ENCODE measurements at places on chromosomes 1 and 21.

DNA sequence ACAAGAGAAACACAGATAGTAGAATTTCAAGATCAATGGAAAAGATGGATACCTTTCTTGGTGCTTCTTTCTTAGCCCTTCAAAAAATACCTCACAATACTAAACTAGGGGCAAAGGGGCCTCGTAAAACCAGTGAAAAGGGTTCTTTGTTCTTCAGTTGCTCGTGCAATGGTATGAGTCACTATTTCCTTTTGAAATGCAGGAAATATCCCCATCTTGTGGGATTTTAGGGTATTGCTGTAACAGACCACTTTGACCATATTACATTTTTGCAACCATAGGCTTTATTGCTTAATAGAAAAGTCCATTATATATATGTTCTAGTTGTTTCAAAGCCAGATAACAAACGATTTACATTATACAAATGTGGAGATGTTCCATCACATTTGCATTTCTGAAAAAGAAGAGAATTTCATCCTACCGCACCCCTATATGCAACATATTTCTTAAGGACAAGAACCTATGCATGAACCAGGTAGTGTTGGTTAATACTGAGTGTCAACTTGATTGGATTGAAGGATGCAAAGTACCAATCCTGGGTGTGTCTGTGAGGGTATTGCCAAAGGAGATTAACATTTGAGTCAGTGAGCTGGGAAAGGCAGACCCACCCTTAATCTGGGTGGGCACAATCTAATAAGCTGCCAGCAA lies 88.6 kb upstream of the PKN2 start:
- no peak for DNase-seq

DNA sequence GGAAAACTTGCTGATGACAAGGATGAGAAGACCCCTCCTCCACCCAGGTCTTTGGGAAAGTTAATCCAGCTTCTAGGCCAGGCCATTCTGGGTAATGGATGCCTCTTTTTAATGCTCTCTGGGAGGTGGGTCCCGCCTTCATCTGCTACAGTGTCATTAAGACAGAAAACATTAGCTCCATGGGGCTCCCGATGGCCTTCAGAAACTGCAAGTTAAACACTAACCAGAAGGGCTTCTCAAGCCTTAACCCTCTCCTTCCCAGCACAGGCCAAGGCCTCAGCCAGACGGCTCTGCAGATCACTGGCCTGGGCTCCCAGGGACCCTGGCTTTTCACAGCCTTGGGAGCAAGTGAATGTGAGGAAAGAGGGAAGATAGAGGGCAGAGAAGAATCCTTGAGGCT lies 364.9 kb downstream of the MATN1 start:
- no peak for DNase-seq

DNA sequence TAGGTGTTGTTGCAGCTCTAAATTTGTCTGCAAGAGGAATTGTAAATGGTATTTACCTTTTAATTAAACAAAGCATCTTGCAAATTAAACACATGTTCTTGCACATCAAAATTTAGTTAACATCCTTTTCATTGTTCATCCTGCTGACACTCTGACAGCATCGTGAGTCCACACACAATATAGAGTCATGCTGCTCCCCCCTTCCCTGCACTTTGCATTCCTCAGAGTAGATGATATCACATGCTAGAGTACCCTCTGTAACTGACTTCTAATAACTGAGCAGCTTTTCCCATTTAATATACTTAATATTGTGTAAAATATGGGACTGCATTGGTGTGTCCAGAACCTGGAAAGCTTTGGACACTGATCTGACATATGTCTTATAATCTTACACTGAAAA lies 138.8 kb upstream of the DPYD start:
- DNase-seq, result no peak

GRCh38 chr1:15005116-15005515 lies 148.4 kb upstream of the TMEM51 start:
- no peak for DNase-seq

- no peak for DNase-seq
Measured at GRCh38 chr21:33495743-33496142, 4.2 kb upstream of the DNAJC28 start.

GRCh38 chr1:89806616-89807015 lies 14.2 kb upstream of the LRRC8D start:
- no peak for DNase-seq

GRCh38 chr1:181073638-181074037 lies 14.9 kb upstream of the IER5 start:
- DNase-seq, result no peak

DNA sequence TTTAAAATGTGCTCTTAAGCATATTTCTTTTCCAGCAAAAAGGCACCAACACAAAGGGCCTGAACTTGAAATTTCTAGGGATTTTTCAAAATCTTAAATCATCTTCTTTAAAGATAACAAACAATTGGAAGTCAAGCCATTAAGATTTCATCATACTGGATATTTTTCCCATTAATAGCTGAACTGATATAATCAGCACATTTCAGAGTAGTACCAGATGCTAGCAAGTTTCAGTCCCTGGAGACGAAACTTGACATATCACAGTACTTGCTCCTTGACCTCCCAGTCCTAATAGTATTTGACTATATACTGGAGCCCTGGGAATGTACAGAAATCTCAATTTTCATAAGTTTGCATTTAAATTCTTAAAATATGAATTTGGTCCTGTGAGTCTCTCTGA lies 10.2 kb upstream of the CDC7 start:
- no peak for DNase-seq

- DNase-seq, result no peak
Measured at GRCh38 chr1:116510361-116510760, 60.5 kb downstream of the CD58 start.

- DNase-seq, result no peak
Measured at GRCh38 chr21:45910548-45911221, 70.9 kb upstream of the COL6A1 start.

- DNase-seq, result no peak
Measured at GRCh38 chr1:116501125-116501869, 69.5 kb downstream of the CD58 start.

DNA sequence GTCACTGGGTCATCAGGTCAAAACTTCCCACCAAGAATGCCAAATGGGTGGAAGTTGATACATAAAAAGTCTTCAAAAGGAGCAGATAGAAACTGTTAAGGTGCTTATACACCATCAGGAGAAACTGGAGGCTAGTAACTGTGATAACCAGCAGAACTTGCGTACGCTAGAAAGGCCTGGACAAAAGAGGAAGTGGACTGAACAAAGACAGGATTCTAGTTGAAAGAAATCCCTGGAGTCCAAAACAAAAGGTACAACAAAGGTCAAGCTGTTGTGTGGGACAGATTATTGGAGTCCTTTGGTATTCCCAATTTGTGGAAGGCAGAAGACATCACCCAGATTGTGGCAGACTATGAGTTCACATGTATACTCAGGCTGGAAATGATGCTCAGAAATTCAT lies 215.8 kb upstream of the PBX1 start:
- no peak for DNase-seq

GRCh38 chr21:36048357-36048756 lies 12.0 kb downstream of the SETD4 start:
- DNase-seq, result no peak

- DNase-seq, result no peak
Measured at GRCh38 chr1:56448529-56449300, 130.6 kb downstream of the PLPP3 start.

DNA sequence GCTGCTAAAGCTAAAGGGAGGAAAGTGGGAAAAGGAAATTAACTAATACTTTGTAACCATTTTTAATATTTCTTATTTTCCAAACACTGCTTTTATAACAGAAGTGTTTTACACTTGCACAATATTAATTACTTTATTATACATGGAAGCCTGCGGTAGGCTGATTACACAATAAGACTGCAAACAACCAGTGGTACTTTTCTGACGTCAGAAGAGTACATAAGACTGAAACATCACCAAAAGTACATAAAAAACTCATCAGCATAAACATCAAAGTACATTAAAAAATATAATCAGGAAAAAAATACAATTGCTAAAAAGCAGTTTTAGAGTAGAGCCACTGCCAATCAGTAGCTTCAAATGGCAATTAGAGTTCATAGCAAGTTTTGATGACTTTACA lies 4.6 kb downstream of the ZNF281 start:
- DNase-seq, result no peak

DNA sequence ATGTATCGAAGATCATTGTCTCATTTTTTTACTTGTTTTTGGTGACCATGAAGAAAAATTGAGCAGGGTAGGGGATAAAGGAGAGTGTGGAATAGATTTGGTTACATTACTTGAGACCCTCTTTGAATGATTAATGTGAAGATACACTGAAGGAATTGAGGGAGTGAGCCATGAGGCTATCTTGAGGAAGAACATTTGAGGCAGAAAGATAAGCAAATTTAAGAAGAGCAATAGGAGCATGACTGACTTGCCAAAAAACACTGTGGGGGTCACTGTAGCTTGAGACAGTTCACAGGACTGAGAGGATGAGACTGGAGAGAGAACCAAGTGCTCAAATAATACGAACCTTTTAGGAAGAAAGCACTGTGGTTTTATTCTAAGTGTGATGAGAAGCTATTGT lies 43.1 kb upstream of the PTPRC start:
- DNase-seq, result no peak

GRCh38 chr1:226662642-226663326 lies 76.3 kb downstream of the ITPKB start:
- no peak for DNase-seq

DNA sequence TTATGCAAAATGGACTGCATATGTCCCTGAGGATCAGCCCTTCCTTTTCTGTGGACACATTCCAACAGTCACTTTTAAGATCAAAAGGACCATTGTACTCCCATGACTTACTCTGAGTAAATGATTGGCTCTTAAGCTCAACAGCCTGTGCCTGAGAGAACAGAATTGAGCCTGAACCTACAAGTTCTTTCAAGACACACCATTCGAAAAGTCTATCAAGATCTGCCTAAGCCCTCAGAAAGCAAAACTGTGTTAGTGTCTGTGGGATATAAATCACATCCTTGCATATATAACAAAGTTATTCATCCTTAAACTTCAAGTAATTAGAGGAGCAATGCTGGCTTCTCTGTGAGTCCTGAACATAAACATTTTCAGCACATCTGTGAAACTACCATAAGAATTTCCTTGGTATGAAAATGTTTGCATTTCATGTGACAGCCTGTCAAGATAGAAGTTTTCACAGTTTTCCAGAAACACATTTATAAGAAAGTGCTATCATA lies 41.6 kb downstream of the PCNX2 start:
- no peak for DNase-seq

DNA sequence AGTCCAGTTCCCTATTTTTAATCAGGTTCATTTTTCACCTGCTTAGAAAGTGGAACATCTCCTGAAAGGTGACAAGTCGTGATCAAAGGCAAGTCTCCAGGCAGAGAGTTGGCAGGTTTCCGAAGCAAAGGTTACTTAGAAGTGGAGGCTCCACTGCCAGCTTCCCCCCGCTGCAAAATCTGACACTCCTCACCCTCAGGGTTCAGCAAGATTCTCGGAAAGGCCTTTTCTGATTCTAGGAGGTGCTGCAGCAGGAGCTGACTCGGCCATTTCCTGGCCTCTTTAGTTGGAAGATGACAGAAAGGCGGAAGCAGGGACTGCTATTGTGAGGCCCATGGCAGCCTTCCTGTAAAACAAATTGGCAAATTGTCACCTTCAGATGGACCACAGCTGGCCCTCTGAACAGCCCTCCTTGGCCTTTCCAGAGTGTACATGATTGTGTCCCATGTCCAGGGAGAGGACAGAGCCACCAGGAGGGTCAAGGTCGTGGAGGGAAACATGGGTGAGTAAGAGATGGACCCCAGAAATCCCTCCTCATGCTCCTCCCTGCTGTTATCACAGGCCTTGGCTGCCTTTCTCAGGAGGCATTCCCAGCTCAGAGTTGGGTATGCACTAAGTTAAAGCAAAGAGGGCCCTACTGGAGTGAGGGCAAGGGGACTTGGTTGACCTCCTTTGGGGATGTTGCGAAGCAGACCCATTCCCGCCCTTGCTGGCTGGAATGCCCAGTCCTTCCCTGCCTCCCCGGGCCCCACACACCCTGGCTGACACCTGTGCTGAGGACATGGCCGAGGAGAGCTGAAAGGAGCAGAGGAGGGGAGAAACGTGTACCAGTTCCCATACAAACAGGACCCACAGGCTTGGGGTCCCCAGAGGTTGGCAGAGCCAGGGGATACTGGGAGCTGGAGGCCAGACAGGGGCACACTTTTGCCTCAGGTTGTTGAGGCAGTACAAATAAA lies 115.5 kb upstream of the IRF2BP2 start:
- no peak for DNase-seq

All from NCI-H510A (cell line).